ENCODE measurements at places on chromosomes 4 and X.

GRCh38 chr4:85028910-85029309, 62.4 kb upstream of the WDFY3 start:
- no peak for DNase-seq

GRCh38 chrX:108165383-108166111, 74.0 kb downstream of the ATG4A start:
- peak; percentile 1 for DNase-seq

GRCh38 chrX:119398587-119398973, 556 bp upstream of the SLC25A43 start:
- peak; percentile 44 for DNase-seq

GRCh38 chr4:74555843-74556242, 110.9 kb downstream of the AREG start:
- DNase-seq = no peak

GRCh38 chr4:185405296-185405999, 8.8 kb downstream of the ANKRD37 start:
- DNase-seq = no peak

DNA sequence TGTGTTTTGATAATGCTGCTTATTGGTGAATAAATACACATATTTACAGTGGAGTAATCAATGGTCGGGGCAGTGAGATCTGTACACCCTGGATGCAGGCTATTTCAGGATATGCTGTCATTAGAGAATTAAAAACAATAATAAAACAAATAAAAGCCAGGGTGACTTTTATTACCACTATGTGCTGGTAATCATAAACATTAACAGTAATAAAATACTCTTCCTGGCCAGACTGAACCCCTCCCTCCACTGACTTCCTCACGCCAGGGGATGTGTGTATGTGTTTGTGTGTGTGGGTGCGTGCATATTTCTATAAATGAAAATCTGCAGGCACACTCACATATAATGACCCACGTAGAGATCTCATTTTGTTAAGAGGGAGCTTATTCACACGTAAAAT, 98.0 kb upstream of the MAP9 start:
- no peak for DNase-seq

DNA sequence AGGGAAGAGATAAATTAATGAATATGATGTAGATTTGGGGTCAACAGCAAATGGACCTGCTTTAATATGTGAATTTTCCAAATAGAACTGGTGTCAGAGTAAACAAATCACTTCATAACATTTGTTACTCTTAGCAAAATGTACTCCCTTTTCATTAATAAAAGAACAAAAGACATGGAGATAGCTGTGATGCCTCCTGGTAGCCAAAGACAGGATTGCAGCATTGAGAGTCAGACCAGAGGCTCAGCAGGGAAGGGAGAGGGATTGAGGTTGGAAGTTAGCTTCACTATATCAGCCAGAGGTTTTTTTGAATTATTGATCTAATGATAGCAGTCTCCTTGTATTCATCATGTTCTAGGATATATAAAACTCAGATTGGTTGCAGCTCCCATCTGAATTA, 17.4 kb upstream of the RAB40A start:
- no peak for DNase-seq

GRCh38 chr4:77332696-77333270, 175.8 kb downstream of the CCNG2 start:
- no peak for DNase-seq

DNA sequence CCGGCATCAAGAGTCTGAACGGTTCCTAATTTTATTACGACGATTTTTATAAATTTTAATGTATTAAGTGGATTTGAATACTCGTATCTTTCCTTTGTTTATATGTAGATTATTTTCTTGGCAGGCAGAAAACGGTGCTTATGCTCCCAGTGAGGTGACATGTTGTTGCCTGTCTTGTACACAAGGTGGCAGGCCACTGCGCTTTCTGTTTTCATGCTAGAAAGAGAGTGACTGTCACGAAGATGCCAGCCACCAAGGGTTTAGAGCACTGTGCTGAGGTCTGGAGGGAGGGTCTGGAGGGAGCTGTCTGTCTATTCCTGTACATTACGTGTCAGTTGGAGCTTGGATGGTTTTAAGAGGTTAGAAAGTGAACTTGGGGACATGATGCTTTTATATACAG, 87.7 kb downstream of the SHROOM2 start:
- DNase-seq = peak; percentile 61

DNA sequence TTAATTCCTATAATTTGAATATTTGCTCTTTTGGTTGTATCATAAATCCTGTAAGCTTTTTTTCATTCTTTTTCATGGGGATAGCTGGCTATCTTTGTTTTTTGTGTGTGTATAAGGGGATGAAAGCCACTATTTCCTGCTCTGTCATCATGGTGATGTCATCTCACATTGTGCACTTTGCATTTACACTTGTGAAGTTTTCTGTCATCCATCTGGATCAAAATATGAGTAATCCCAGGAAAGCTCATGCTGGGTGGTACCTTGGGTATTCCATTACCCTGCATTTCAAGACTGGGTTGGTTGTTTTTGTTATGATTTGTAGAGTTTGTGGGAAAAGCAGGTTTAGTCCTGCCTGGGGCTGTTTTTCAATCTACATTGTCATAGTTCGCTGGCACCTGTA, 367.3 kb downstream of the CHIC1 start:
- DNase-seq = no peak

- peak; percentile 67 for DNase-seq
Measured at GRCh38 chr4:106329041-106329618, 12.8 kb downstream of the AIMP1 start.

DNA sequence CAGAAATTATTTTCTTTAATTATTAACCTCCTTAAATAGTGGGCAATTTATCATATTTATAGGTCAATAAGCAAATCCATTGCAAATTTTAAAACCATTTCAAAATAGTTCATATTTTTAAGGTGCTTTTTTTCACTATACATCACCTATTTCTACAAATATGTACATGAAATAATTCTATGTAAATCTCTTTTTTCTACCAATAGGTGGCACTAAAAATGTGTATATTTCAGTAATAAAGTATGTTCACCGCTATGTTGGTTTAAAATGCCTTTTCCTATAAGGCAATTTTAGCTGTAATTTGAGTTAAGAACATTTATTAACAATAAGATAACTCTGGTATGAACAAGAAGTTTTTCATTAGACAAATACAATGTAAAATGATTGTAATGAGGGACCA, 672.2 kb downstream of the KCTD8 start:
- DNase-seq = peak; percentile 44

GRCh38 chr4:21856754-21857153, 91.8 kb downstream of the KCNIP4 start:
- DNase-seq = no peak

- DNase-seq = peak; percentile 39
Measured at GRCh38 chr4:77367638-77368037, 210.6 kb downstream of the CCNG2 start.

GRCh38 chr4:93169966-93170365, 658.6 kb upstream of the ATOH1 start:
- no peak for DNase-seq

GRCh38 chrX:130165181-130165702, 399 bp downstream of the AIFM1 start:
- peak; percentile 50 for DNase-seq

- no peak for DNase-seq
Measured at GRCh38 chr4:38920677-38921076, 53.1 kb downstream of the FAM114A1 start.

GRCh38 chr4:100257567-100257966, 67.3 kb upstream of the DDIT4L start:
- no peak for DNase-seq

GRCh38 chrX:20432746-20433387, 166.2 kb upstream of the RPS6KA3 start:
- no peak for DNase-seq

DNA sequence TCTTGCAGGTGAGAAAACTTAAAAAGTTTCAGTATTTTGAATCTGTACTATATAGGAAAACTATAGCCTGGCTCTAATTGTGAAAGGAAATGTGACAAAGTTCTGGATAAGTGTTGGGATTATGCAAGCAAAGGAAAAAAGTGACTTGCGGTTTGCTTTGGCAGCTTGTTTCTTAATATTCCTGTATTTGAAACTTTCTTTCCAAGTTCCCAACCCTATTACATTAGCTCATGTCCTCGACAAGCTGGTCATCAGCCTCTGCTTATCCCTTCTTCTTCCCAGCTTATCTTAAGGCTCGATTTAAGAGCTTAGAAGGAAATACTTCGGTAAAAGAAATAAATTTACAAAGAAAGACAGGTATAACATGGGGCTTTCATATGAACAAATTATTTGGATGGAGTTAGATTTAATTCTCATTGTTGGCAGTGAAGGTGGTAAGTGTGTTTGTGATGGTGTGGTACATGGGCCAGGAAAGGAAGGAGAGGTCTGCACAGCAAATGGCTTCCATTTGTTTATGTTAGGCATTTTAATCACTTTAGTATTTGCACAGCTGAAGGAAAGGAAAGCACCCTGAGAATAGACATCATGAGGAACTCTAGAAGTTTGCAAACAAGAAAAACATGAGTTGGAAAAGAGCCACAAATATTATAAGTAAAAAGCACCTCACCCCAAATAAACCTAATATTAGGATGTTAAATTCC, 5.1 kb upstream of the MYOZ2 start:
- DNase-seq = no peak

GRCh38 chr4:176638992-176639391, 153.7 kb downstream of the VEGFC start:
- DNase-seq = no peak

- no peak for DNase-seq
Measured at GRCh38 chr4:57187246-57187645, 77.1 kb upstream of the IGFBP7 start.

- DNase-seq = no peak
Measured at GRCh38 chr4:136302566-136302965, 1229.7 kb downstream of the PCDH18 start.

GRCh38 chrX:111520506-111520905, 9.1 kb downstream of the SERTM2 start:
- no peak for DNase-seq

- no peak for DNase-seq
Measured at GRCh38 chr4:65381648-65382047, 288.6 kb downstream of the EPHA5 start.

GRCh38 chr4:144902614-144903013, 195.4 kb downstream of the ANAPC10 start:
- DNase-seq = no peak

DNA sequence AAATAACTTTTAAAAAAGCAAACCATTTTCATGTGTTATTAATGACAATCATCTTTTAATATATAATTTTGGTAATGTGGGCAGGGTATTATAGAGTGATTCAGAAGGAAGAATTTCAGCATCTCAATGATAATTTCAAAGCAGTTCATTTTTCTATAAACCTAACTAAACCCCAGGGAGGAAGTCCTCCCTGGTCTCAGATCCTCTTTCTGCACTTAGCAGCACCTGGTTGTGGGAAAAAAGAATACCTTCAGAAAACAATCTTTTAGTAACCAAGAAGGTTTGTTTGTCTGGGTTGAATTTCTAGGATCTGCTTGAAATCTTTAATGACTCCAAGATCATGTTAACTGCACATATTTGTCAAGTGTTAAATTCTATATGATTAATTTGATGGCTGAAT, 29.9 kb downstream of the DKK2 start:
- DNase-seq = no peak

- no peak for DNase-seq
Measured at GRCh38 chr4:120869613-120870278, 52.8 kb downstream of the PRDM5 start.

DNA sequence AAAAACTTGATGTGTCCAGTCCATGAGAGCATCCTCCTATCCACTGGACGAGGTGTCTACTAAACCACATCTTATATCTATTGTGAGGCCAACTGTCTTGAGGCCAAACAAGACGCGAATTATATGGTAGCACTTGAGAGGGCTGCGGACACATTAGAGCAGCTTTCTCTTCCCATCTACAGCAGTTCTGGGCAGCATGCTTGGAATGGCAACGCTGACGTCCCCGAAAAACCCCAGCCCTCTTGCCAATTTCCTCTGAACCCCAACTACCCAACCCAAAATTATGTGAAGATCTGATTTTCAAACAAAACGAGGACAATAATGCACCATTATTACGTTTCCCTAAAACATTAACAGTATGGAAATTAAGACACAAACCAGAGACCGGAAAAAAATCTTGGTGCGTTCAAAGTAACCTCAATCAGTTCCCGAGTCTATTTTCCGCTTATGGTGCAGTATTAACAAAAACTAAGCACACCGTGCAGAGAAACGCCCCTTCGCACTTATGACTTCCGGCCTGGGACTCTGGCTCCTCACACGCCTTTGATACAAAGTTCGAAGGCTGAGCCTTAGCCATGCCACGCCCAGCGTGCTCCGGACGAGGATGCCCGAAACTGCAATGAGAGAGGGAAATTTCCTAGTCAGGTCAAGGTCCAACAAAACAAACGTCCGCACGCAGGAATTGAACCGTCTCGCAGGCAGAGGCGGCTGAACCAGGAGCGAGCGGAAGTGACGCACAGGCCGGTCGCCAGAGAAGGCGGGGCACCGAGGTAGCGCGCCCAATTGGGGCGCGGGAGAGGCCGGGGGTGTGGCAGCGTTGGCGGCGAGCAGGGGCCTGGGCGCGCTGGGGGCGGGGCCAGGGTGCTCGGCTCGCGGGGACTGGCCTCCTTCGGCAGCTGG, 458 bp upstream of the AP1AR start:
- DNase-seq = peak; percentile 98

DNA sequence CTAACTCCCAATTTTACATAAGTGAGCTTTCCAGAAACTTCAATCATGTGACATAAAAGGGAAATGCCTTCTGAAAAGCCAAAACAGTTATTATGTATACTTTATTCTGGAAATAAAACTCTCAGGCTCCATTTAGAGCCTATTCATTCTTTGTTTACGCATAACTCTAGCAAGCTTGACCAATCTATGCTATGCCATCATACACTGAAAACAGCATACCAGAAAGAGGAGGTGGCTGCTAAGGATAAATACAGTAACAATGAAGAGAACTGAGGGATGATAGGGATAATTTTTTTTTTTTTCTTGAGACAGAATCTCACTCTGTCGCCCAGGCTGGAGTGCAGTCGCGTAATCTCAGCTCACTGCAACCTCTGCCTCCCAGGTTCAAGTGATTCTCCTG, 24.4 kb downstream of the CDKL2 start:
- DNase-seq = no peak

- no peak for DNase-seq
Measured at GRCh38 chr4:152235718-152236117, 300.2 kb downstream of the FBXW7 start.

GRCh38 chr4:100682477-100683218, 164.8 kb upstream of the EMCN start:
- DNase-seq = peak; percentile 4

DNA sequence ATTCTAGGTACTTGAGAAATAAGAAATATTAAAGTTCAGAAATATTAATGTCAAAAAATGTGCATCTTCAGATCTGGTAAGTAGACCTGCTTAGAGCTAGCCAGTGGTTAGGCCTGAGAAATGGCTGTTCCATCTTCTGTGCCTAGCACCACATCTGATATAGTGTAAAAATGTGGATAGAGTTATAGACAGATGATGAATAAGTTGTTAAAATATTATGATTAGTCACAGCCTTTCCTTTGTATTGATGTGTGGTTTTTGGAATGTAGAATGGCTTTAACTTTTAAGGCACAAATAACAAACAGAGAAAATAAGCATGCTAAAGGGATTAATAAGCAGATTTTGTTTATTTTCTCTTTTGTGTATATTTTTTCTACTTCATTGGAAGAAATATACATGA, 133.5 kb upstream of the NUDT6 start:
- no peak for DNase-seq
